Stimulated activated CD4-positive, alpha-beta T cell treated with anti-CD3 and anti-CD28 coated beads, Interleukin-15, amount 100 ng/mL, for 1 hour (primary cell): ENCODE measurements at places on chromosomes 2 and 18.

DNA sequence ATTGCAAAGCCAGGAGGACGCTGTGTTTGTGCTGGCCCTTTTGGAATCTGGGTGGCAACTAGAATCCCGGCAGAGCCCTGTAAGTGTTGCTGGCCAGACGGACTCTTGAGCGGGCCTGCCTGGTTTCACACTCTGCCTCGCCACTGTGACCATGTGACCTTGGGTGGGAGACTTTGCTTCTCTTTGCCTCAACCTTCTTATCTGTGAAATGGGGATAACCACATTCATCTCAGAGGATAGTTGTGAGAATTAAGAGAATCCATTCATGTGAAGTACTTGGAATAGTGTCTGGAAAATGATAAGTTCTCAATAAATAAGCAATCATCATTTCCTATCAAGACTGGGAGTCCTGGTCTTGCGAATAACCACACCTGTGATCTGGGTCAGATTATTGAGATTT lies 105.6 kb downstream of the LIPG start:
- no peak for DNase-seq

GRCh38 chr18:53625997-53626599 lies 598.4 kb downstream of the MBD2 start:
- DNase-seq = no peak

DNA sequence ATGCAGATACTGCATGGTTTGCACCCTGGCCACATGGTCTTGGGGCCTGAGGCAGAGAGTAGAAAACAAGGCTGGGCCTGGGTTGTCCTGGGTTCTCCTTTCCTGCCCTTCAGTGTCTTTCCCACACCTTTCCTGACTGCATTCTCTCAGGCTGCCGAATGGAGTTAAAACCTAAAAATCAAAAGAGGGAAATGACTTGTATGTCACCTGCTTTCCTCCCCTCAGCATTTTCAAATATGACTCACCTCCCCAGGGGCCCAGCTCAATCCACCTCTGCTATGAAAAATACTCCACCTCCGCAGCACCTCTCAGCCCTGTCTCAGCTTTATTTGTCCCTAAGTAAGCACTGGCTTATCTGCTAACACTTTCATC lies 457.8 kb upstream of the MEX3C start:
- DNase-seq = no peak

GRCh38 chr2:164847981-164848741 lies 6.5 kb upstream of the COBLL1 start:
- no peak for DNase-seq

DNA sequence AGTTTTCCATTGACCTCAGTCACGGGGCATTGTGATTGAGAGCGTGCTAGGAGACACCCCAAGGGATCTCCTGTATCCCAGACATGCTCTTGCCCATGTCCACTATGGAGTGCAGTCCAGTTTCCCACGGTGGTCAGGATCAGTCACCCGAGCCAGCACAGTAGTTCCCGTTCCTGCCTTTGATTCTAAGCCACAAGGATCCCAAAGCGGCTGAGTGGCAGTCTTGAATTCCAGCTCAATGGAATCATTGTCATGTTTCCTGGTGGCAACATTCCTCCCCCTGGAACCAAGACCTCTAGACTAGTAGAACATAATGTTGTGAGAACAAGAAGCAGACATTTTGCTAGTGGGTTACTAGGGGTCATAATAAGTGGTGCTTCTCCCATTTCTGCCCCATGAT lies 154.3 kb downstream of the SEPTIN10 start:
- DNase-seq = no peak

DNA sequence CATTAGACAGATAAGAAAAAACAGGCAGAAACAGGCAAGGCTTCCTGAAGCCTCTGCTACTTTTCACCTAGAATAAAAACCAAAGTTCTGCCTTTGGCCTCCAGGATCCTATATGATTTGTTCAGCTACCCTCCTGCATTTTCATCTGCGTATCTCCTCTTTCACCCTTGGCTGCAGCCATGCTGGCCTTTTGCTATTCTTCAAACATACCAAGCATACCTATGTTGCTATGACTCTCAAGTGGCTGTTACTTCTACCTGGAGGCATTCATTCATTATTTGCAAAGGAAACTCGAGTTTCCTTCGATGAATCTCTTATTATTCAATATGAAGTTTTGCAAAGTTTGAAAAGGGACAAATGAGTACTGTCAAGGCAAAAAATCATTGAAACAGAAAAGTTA lies 106.4 kb upstream of the HNMT start:
- no peak for DNase-seq

DNA sequence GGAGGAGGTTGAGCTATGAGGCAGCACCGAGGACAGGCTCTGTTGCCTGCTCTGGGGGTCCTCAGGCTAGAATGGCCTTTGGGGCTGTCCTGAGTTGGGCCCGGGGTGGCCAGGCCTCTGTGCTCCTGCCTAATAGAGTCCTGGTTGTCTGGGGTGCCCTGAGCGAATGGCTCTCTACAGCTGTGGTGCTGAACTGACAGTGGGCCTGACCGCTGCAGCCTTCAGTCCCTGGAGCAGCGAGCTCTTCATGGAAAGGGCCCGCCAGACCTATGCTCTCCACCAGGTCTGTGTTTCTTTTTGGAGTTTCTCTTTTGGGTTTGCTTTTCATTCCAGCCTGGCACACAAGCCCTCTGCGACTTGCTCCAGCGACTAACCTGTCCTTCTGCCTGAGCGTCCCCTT lies 679.0 kb upstream of the RAB6C start:
- no peak for DNase-seq

DNA sequence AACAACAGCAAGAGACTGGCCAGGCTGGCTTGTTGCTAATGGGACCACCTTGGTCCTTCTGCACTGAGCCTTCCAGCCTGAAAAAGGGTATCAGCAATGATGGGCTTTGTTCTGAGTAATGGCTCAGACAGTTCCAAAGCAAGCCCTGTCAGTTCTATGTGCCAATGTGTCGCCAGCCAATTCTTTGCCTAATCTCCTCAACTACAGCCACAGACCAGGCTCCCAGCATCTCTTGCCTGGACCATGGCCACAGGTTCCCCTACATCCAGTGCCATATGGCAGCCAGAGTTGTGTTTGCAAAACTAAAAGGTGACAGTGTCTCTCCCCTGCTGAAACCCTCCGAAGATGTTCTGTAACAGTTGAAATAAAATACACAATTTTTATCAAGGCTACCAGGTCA lies 61.5 kb upstream of the TMEM177 start:
- no peak for DNase-seq

- DNase-seq = no peak
These were observed 38.3 kb downstream of the GCG start for GRCh38 chr2:162113776-162114168.

DNA sequence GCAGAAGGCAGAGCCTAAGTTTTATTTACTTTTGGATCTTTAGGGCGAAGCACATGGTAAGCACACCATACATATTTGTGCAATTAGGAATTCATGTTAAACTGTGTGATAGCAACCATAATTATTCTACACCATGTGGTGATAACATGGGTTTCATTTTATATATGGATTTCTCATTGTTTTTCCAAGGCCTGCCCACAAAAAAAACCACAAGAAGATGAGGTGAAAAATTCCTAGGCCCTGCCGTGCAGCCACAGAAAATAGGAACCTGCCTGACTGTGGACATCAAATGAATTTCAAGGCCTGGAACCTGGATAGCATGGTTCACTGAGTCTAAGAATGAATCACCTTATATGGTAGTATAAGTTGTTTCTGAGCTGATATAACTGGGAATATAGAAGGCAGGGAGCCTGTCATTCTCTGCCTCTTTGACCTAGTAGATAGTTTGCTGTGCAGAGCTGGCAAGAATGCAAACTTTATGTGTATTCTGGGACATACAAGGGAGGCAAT lies 22.4 kb upstream of the SSB start:
- DNase-seq = no peak

DNA sequence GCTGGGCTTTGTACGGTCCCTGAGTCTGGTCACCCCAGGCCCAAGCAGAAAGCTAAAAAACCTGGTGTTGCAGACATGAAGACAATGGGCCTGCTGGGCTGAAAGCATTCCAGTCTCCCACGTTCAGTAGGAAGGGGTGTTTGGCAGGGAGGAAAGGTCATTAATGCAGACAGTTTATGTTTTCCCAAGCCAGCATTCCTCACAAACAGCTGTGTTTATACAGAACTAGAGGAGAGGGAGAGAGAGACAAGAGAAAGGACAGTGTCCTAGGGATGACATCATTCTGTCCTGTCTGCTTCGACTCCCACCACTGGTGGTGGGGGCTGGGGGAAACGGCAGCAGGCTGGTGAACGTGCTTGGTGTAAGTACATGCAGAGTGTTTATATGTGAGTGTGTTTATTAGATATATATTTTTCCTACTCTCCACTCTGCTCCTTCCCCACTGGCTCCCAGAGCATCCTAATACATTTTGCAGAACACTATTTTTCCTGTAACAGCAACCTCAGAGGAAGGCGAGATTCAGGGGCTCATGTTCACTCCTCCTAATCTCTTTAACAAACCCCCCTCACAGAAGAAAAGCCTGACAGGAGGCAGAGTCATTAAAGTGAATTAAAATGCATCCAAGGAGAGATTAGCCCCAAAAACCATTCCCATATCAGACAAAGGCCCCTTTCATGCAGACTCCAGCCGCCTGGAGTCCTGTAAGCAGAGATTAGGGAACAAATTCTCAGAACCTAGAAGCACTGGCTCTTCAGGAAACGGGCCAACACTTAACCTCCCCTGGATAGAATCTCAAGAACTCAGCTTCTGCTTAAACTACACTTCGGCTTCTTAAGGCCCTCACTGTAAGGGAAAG lies 380.4 kb downstream of the TNS1 start:
- no peak for DNase-seq

DNA sequence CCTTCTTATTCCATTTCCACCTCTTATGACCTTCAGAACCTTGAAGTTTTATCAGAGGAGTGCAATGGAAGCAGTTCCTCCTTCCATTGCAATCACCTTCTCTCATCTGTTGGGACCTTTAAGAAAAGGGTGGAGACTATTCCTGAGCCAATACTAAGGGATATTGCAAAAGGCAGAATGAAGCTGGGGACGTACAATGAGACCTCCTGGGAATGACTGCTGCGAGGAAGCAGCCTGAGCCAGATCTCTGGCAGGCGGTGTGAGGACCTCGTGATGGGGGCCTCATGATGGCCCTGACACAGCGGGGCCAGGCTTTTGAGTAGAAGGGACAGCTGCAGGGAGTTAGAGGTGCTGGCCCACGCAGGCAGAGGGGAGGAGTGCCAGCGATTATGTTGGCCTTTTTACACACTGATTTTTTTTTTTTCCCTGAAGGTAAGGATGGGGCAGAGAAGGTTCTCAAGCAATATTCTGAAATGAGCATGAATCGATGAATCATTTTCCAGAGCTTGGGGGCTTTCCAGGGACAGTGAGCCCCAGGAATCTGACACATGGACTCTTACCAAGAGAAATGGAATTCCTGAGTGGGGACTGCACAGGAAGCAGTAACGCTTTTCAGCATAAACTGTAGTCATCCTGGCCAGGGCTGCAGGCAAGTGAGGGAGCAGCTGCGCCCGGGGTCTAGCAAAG lies 40.0 kb upstream of the LAPTM4A start:
- DNase-seq = no peak

DNA sequence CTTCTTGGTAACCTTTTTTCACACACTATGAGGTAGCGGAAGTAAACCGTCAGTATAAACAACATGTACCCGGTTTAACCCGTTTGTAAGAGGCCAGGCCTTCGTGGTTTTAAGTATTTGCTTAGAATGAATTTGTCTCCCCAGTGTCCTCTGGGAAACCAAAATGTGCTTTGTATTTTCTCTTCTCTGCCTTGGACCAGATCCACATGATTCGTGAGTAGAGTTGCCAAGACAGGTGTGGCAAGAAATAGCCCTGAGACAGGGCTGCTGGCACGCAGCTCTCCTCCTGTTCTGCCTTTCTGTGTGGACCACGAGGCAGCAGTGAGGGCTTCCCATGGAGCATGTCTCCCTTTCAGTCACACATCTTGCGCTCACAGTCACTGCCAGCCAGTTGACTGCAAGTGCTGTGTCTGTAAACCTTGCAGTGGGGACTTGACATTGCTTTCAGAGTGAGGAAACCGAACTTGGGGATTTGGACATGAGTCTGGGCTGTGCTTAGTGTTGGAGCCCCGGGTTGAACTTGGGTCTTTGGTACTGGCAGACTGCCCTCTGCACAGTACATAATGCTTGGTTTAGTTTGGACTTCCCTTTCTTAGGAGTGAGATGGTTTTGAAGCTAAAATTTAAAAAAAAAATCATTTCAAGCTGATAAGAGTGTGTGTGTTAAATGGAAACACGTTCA lies 19.1 kb downstream of the BCL2L11 start:
- no peak for DNase-seq

DNA sequence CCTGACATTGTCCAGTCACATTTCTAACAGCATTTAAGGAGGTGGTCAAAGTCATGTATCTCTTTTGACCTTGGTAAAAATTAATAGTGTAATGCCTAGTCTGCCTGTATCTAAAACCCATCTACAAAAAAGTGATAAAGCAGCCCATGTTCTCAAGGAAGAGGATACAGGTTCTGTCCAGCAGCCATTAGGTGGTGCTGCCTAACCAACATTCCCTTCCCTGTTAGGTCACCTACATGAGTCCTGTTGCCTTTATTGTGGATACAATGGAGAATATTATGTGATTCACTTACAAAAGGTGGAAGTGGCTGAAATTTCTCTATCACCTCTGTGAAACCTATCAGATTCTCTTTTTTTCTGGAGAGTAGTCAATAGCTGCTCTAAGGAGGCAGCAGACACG lies 52.5 kb downstream of the AQP4 start:
- DNase-seq = no peak

GRCh38 chr2:86050301-86050700 lies 55.4 kb downstream of the POLR1A start:
- DNase-seq = no peak

DNA sequence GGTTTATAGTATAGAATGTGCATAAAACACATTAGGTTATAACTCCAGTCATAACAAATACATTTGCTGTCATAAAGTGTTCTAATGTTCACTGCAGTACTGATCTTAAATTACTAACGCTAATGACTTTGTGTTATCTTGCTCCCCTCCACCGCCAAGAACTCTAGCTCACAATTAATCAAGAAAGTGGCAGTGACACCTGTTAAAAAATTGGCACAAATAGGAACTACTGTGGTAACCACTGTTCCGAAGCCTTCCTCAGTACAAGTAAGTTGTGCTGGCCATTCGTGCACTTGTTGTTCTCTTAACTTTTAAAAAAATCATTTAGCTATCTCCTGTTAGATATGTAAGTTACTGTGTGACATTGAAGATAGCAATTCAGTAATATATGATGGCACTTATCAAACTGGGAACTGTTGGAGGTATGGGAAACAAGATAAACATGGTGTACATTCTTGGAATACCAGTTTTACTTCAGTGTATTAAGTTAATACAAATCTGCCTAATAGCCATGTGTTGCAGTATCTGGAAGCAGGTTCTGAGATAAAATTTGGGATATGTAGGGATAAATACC lies 41.2 kb downstream of the TAF4B start:
- no peak for DNase-seq
